ENCODE measurements at places on chromosomes 12 and 14.
A peak's percentile ranks its signal among the peaks of the same experiment; 100 is the strongest.

DNA sequence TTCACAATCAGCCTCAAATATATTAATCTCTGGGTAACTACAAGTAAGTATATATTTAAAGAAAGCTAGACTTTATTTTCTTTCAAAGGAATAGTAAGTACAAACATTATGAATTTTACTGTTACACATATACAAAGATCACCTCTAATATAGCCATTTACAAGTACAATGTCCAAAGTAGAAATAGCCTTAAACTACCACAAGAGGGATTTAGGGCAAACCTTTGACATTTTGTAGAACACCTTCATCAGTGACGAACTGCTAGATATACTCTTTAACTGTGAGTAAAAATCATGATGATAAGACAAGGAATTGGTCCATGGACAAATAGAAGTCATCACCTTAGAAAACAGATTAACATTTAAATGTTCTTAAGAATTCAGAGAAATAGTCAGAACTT lies 69.8 kb downstream of the CNTN1 start:
- DNase-seq, result no peak

DNA sequence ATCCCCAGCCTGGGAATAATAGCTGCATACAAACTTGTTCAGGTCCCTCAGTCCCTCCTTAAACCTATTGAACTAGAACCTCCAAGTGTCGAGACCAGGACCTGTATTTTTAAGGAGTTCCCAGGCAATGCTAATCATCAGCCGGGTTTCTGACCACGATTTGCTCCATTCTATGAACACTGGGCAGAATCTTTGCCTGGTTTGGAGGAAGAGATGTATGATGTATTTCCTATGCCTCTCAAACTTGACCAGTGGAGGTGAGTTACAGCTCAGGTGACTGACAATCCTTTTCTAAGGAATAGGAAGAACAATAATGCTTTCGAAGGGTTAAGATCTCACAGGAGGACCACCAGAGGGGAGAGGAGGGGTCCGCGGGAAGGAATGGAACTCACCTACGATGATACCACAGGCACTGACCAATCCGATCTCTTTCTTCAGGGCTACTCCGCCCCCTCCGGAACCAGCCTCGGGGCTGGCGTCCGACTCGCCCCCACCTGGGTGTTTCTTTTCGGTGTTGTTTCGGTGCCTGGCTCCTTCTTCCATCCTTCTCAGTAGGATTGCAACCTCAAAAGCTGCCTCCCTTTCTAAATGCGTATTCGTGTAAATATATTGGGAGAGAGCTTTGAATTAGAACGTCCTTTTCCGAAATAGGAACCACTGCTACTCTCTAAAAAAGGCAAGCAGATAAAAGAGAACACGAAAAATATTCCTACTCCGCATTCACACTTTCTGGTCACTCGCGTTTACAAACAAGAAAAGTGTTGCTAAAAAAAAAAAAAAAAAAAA lies 895 bp downstream of the SLC7A8 start:
- DNase-seq, result no peak

DNA sequence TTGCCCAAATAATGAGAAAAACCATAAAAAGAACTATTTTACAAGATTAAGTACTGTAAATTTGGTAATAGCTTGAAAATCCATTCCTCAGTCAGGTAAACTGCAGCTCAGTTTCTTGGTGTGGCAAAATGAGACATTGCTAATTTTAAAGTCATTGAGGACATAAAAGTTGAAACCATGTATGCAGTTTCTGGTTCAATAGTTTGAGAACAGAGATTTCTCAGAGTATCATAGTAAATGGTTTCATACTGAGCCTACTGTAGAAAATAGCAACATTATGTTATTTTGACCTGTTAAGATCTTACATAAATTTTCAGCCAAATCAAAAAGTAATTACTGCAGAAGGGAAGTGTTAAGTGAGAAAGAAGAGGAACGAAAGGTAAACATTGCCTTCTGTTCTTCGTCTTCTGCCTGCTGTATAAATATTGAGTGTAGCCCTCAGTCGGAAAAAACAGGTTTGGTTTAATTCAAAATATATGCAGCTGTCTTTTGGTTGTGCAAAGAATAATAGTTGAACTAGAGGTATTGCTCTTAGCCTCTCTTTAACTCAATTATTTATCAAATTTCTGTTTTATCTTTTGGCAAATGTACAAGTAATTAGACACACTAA lies 119.6 kb downstream of the SYNE2 start:
- no peak for DNase-seq

GRCh38 chr12:4174417-4174816 lies 99.1 kb upstream of the CCND2 start:
- DNase-seq, result no peak

- no peak for DNase-seq
Observed at GRCh38 chr14:65972891-65973290, 513.3 kb upstream of the CCDC196 start.

GRCh38 chr12:131280426-131280825 lies 326.7 kb downstream of the ADGRD1 start:
- no peak for DNase-seq

DNA sequence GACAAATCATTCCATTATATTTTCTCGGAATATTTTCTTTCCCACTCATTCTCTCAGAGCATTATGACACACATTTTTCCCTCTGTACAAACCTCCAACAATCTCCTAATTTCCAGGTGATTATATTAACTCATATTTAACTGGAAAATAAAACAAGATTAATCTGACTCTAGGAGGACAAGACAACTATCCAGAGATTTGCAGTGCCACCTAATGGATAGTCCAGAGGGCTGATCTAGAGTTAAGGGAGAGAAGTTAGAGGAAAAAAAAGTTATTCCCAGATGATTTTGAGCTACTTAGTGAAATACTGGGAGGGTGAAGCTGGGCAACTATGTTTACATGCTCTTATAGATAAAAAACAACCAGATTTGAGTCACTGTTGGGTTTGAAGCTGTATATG lies 161.7 kb downstream of the ALX1 start:
- DNase-seq, result no peak

GRCh38 chr12:57238854-57239554 lies 9.5 kb downstream of the SHMT2 start:
- peak; percentile 91 for DNase-seq
